ENCODE measurements at places on chromosomes 5 and 9.
A peak's percentile ranks its signal among the peaks of the same experiment; 100 is the strongest.

- DNase-seq, result no peak
Observed at GRCh38 chr5:157204765-157205164, 24.1 kb downstream of the ITK start.

- DNase-seq, result no peak
Observed at GRCh38 chr5:115795700-115796099, 20.8 kb downstream of the CDO1 start.

GRCh38 chr5:6568383-6568782, 64.5 kb downstream of the NSUN2 start:
- DNase-seq, result no peak

DNA sequence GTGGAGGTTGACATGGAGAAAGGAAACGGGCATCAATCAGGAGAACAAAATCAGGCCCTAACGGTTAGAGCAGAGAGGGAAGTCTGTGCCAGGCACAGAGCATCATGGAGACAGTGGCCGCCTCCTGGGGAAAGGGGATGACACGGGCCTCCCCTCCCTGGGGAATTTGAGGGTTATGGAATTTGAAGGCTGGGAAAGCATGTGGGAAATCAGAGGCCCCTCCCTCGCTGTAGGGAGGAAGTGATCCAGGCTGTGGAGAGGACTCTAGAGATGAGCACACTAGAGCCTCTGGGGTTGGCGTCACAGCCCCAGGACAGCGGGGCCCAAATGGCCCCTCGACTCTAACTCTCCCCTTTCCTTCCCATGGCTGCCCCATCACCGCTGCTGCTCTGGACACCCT, 36.7 kb downstream of the PROP1 start:
- no peak for DNase-seq

GRCh38 chr9:136438548-136439480, 831 bp downstream of the INPP5E start:
- peak; percentile 49 for DNase-seq
